ENCODE measurements at places on chromosomes 12 and 14.

GRCh38 chr14:60327447-60328331, 78.7 kb downstream of the PPM1A start:
- no peak for DNase-seq

GRCh38 chr14:59268011-59268410, 79.5 kb downstream of the DAAM1 start:
- DNase-seq: no peak

- DNase-seq: no peak
Observed at GRCh38 chr12:70252832-70253231, 9.6 kb downstream of the CNOT2 start.

- no peak for DNase-seq
Observed at GRCh38 chr12:109952873-109953272, 43.3 kb downstream of the GIT2 start.

DNA sequence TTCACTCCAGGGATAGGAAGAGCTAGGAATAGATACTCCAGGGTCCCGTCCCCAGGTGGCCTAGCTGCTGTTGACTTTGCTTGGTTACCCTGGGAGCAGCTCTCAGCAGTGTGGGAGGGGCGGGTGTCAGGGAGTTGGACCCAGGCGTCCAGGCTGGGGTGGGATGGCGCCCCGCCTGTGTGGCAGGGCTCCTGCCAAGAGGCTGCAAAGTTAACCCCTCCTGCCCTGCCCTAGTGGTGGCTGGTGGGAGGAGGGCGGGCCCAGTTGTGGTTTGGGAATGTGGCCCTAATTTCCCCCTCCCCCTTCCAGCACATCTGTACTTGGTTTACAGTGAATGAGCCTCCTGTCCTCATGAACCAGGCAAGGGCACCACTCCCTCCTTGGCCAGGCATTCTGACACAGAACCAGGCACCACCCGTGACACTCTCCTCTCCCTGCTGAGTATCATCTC, 1.7 kb upstream of the RARG start:
- DNase-seq: no peak

- DNase-seq: no peak
Observed at GRCh38 chr14:53606203-53606602, 350.4 kb downstream of the BMP4 start.

- DNase-seq: no peak
Observed at GRCh38 chr12:33653362-33653761, 213.7 kb upstream of the SYT10 start.

- no peak for DNase-seq
Observed at GRCh38 chr14:89477391-89477790, 60.4 kb upstream of the FOXN3 start.

DNA sequence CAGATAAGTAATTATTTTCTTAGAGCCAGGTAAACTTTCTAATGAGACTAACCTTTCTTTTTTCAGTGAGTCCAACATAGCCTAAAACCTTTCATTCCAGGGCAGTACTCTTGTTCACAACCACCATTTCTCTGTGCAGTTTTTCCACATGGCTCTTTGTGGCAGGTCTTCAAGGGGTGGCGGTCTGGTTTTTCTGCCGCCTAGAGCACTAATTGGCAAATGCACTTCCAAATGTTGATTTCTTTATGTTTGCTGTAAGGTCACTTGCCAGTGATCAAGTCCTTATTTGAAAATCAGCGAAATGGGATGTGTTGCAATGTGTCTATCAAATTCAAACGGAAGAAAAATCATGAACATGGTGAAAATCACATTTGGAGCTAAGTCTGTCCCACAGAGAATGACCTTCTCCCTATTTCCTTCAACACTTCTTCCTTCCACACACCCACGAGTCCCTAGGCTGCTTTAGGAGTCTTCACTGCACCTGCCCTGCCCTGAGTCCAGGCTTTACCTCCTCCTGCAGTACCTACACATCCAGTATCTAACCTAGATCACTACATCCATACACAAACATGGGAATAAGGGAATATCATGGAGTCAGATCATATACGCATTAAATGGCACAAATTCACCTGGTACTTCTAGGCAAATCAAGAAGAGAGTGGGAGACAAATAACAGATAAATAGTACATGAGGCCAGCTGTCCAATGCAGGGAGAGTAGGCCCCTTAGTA, 1.9 kb downstream of the SRGAP1 start:
- no peak for DNase-seq

GRCh38 chr12:95291501-95291900, 73.9 kb downstream of the VEZT start:
- DNase-seq: no peak

GRCh38 chr12:51922146-51922545, 14.8 kb downstream of the ACVRL1 start:
- no peak for DNase-seq

- DNase-seq: no peak
Observed at GRCh38 chr12:57169969-57170368, 22.6 kb upstream of the LRP1-AS start.

DNA sequence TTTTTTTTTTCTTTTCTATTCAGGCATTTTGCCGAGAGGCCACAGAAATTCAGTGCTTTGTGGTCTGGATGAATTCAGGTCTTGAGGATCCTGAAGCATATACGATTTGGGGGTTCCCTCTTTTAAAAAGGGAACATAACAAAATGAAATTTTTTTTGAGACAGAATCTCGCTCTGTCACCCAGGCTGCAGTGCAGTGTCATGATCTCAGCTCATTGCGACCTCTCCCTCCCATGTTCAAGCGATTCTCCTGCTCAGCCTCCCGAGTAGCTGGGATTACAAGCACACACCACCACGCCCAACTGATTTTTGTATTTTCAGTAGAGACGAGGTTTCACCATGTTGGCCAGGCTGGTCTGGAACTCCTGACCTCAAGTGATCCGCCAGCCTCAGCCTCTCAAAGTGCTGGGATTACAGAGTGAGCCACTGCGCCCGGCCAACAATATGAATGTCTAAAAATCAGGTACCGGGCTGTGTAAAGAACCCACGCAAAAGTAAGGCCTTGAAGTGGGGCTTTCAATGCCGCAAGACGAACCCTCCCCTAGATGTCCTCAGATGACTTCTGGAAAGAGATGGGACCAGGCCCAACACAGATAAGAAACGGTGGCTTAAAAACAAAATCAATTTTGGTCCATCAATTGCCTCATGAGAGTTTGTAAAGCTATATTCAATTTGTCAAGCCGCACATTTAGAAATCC, 30.0 kb downstream of the TESC start:
- no peak for DNase-seq

- DNase-seq: no peak
Observed at GRCh38 chr14:70655110-70655826, 13.6 kb downstream of the TTC9 start.

GRCh38 chr12:31922341-31923062, 36.7 kb upstream of the RESF1 start:
- DNase-seq: no peak

DNA sequence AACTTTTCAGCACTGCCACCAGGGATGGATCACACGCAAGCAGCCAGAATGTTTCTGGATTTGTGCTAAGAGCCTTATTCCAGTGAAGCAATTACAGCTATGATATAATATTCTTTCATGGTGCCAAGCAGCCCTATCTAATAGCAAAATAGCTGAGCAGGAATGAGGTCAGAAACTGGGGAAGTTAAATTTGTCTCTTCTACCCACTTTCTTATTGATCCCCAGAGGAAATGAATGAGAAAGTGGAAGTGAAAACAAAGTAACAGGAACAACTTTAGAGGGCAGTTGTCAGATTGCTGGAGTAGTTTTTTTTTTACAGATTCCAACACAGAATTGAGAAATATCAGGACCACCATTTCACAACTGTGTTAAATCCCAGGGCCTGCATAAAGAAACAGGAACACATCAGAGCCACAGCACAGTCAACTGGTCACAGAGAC, 44.8 kb downstream of the GCH1 start:
- no peak for DNase-seq

GRCh38 chr12:116697305-116697704, 40.6 kb downstream of the SPRING1 start:
- DNase-seq: no peak

GRCh38 chr12:25502596-25502995, 50.5 kb downstream of the LMNTD1 start:
- DNase-seq: no peak

GRCh38 chr12:52442600-52443061, 8.5 kb upstream of the KRT75 start:
- DNase-seq: no peak

DNA sequence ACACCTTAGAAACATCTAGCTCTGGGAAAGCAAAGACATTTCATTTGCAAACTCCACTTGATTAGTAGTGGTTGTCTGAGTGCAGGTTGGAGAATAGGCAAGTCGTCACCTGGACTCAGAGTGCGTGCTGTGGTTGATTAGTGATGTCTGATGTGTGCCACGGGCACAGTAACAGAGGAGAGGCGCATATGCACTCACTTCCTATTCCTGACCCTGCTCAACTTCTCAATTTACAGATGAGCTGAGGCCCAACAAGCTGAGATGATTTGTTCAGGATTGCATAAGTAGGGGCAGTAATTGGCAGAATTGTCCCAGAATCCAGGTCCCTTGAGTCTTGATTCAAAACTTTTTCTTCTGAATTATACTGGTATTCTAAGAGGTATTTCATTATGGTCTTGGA, 44.9 kb downstream of the ADCK1 start:
- DNase-seq: no peak

- no peak for DNase-seq
Observed at GRCh38 chr14:69711065-69711464, 55.9 kb upstream of the SRSF5 start.

GRCh38 chr12:120905856-120906384, 1.8 kb upstream of the SPPL3 start:
- no peak for DNase-seq

GRCh38 chr12:122842505-122843405, 7.5 kb downstream of the HIP1R start:
- no peak for DNase-seq

DNA sequence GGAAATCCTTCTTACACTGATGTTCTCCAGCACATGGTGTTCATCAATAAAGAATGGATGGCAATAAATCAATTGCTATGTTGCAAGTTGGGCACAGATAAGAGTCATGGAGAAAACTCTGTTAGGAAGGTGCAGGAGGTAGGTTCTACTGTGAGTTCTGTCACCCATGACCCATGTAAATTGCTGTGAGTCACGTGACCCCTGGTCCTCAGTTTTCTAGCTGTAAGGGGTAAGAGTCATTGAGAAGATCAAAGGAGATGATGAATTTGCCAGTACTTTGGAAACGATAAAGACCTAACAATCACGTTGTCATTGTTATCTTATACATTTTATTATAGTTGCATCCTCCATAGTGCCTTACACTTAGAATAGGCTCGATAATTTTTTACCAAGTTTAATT, 235.2 kb upstream of the ARID2 start:
- no peak for DNase-seq

- no peak for DNase-seq
Observed at GRCh38 chr12:112848972-112849371, 57.4 kb downstream of the RPH3A start.

DNA sequence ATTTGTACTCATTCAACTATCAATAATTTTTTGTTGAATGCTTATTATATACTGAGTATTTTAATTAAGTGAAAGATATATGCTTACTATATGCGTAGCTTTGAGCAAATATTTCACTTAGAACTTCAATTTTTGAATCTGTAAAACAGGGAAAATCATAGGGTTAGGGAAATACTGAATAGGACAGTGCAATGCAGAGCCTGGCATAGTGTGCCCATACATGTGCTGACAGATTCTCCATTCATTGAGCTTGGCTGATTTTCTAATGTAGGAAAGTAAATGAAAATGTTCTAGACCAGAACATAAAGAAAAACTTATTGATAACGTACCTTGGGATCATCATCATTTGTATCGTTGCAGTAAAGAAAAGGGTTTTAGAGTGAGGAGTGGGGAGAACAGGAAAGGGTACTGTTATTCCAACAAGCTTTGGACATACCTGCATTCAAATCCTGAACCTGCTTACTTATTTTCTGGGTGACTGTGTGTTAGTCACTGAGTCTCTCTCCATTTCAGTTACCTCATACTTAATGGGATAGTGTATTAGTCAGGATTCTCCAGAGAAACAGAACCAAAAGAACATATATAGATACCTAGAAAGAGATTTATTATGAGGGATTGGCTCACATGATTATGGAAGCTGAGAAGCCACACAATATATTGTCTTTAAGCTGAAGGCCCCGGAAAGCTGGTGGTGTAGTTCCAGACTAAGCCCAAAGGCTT, 436.4 kb downstream of the ADAMTS20 start:
- no peak for DNase-seq

- no peak for DNase-seq
Observed at GRCh38 chr12:39883411-39883810, 222.5 kb downstream of the SLC2A13 start.

- no peak for DNase-seq
Observed at GRCh38 chr14:38868399-38869290, 234.4 kb downstream of the SEC23A start.

- DNase-seq: no peak
Observed at GRCh38 chr12:17640615-17641014, 449.4 kb downstream of the RERGL start.

- DNase-seq: no peak
Observed at GRCh38 chr12:15227004-15227679, 5.9 kb upstream of the RERG start.

GRCh38 chr14:90831821-90832220, 15.6 kb upstream of the TTC7B start:
- no peak for DNase-seq

DNA sequence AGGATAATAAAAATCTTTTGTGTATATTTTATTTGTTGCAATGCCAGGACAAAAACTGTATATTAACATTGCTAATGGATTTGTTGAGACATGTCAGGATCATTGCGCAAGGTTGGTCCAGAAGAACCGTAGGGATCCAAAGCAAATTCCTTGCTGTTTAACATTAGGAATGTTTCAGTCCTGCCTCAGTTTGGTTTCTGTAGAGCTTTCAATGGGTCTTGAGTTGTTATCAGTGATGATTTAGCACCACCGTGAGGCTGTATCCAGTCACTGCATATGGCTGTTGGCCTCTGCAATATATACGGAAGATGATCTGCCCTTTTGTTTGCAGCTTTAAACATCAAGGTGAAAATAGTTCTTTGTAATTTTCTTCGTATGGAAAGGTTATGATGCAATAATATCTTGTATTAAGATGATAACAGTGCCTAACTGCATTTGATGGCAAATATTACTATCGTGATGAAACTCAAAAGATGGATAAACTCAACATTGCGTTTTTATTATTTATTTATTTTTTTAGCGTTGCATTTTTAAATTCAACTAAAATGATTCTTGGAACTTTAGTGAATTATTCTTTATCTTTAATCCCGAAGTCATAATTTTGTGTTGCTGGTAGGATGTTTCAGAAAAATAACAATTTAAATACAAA, 231.2 kb downstream of the AKAP6 start:
- no peak for DNase-seq

GRCh38 chr14:103703433-103704385, 11.5 kb downstream of the XRCC3 start:
- DNase-seq: no peak

- no peak for DNase-seq
Observed at GRCh38 chr12:19739195-19739776, 300.0 kb downstream of the AEBP2 start.

- no peak for DNase-seq
Observed at GRCh38 chr14:62443796-62444195, 601.5 kb downstream of the KCNH5 start.

DNA sequence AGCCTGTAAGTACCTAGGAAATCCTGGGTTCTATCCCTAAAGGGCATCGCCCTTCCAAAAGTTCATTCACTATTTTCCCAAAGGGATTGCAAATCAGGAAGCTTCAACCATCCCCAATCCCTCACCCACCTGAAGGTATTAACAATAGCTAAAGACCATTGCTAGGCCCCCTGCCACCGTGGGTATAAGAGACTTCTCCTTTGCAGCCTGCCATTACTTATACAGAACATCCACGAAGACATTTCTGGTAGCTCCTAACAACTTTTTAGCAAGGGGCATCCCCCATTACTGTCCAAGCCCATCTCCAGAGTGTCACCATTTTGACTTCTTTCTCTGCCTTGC, 384 bp upstream of the SMUG1 start:
- no peak for DNase-seq
